ENCODE measurements at places on chromosomes 1 and 21.

- peak; percentile 18 for DNase-seq
These were observed 420.2 kb downstream of the KCTD3 start for GRCh38 chr1:215987092-215987875.

- no peak for DNase-seq
These were observed 62.3 kb downstream of the COL18A1 start for GRCh38 chr21:45467221-45467779.

- peak; percentile 91 for DNase-seq
These were observed at the start of gene ALDH4A1 for GRCh38 chr1:18902523-18903290. TSS of gene ALDH4A1 (minus strand) at chr1:18902555. CDS start at chr1:18902523, 32 bp downstream.

DNA sequence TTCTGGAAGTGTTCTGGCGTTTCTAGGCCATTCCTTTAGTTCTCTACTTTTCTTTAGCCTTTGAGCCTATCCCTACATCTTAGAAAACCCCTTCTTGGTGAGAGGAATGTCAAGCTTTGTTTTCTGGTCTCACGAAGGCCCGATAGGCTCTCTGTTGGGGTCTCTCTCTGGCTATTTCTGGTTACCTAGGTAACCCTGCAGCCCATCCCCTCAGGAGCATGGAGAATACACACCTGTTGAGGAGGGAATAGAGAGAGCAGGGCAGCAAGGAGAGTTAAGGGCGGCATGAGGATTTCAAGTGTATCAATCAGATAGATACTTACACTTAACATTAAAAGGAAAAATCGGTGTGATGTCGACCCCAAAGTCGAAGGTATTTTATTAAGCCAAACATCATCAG lies 45.7 kb downstream of the LRRC8D start:
- DNase-seq = no peak

DNA sequence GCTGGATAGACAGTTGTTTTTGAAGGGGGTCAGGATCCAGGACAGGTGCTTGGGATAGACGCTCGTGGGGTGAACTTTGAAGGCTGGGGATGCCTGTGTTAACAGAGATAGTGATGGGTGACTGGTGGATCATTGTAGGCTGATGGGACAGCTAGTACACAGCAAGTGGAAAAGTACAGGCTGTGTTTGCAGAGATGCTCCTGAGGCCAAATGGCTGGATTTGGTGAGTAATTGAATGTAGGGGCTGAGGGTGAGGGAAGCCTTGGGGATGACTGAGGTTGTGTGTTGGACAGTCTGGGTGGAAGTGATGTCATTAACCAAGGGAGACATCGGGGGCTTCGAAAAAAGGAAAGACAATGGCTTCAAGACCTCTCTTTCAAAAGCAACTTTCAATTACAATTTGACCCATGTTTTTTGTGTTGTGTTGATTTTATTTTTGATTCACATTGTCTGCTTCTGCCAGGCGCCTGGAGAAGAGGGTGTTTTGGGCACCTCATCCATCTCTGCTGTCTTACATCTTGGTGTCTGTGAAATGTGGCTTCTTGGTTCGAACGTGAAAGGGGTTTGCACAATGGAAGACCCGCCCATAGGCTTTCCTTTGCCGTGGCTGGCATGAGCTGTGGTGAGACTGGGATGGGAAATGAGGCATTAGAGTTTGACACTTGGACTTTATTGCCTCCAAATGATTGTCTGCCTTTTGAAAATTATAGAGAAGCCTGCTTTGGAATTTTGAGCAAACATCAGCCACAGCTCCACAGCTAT lies 147.5 kb downstream of the FOXD2 start:
- no peak for DNase-seq

DNA sequence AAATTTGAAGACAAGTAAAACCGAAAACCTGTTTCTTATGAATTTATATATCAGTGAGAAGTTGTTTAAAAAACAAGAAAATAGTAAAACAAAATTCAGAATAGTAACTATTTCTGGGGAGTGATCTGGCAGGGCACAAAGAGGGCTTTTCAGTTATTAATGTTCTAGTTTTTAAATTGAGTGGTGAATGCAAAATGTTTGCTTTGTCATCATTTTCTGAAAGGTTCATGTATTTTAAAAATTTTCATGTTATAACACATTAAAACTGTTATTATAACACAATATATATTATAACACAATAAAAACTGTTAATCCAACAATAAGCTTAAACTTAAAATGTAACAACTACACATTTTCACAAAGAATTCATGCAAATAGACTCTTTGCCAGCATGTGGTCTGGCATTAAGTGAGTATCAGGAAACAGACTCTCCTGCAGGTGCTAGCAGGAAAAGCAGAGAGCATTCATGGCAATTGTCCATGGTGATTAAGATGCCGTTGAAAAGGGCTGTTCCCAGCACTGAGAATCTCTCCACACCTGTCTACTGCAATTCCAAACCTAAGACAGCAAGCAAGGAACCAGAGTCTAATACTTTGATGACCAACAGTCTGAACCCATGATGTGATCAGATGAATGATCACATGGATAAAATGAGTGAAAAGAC lies 204.9 kb downstream of the TBX15 start:
- no peak for DNase-seq

- DNase-seq = no peak
These were observed 20.4 kb upstream of the SPATA6 start for GRCh38 chr1:48492392-48492791.

GRCh38 chr1:205565799-205566198 lies 61.3 kb downstream of the CDK18 start:
- DNase-seq = peak; percentile 77

DNA sequence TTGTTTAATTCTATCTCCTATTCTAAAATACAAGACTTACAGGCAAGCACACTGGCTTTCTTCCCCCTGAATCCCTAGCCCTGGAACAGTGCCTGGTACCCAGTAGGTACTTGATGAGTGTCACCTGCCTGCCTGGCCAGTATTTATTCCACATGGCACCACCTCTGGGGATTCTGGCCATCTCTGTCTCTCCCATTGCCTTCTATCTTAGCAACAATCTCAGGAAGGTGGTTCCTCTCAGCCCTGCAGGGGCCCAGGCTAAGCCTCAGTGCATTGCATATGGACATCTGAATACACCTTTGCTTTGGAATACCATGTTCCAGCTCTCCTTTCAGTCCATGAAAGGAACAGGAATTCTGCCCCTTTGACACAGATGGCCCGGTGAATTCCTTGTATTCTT lies 81.0 kb downstream of the HIVEP3 start:
- no peak for DNase-seq

- DNase-seq = no peak
These were observed 17.5 kb downstream of the VASH2 start for GRCh38 chr1:212967801-212968200.

DNA sequence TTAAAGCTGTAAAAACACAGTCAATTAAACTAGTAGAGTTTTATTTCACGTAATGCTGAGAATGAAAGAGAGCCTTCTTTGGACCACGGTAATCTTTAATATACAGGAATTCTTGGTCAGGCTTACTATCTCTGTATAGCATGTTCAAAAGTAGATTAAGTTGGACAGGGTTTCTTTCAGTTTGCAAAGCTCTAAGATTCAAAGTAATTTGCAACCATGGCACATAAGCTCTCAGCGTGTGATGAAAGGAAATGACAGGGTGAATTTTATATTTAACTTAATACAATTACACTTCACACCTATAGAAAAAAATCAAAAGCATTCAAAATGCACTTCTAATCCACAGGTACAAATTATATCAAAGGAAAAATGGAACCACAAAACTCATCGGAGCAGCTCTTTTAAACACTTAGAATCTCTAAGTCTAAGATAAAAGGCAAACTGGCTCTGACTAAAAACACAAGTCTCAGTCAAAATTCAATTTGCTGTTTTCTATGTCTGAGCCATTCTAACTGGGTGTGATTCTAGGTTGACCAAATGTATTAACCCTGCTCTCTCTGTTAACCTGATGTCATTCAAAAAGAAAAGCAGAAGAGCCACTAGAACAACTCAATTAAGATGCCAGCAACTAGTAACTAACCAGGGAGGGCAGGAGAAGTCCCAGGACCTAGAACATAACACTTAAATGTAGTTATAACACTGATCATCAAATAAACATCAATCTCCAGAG lies 147.7 kb downstream of the RERE start:
- DNase-seq = no peak

All from large intestine (tissue), 12 donors.